ENCODE measurements at places on chromosomes 7 and 10. TPM values are rescaled to one million over a fixed set of nuclear protein-coding genes. Genes with fewer than 3 reads are reported as not detected.
A peak's percentile ranks its signal among the peaks of the same experiment; 100 is the strongest.

DNA sequence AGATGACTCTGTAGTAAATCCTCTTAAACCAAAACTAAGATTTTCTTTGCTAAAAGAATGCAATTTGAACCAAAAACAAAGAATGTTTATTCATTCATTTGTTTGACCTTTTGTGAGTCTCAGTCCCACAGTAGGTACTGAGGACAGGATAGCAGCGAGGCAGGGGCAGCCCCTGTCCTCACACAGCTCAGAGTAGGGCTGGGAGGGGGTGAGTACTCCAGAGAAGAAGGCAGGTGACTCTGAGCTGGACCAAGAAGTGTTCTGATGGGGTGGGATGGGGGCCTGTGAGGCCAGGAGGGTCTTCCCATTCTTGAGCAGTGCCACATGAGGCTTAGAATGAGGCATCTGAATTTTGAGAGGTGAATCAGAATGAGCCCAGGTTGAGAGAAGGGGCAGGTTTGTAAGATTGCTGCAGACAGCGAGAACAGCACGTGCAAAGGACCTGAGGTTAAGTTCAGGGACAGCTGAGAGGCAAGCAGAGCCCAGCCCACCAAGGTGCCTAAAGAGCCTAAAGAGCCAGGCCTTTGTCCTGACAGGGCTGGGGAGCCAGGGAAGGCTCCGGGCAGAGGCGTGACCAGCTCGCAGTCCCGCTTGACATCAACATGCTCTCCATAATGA lies 56.9 kb upstream of the CHST15 start:
- peaks cover 12% of the 10 kb centered on the region for H3K27me3 ChIP-seq
- H3K27ac ChIP-seq = no peak overlapping the region
- H3K4me3 ChIP-seq = no peak overlapping the region

DNA sequence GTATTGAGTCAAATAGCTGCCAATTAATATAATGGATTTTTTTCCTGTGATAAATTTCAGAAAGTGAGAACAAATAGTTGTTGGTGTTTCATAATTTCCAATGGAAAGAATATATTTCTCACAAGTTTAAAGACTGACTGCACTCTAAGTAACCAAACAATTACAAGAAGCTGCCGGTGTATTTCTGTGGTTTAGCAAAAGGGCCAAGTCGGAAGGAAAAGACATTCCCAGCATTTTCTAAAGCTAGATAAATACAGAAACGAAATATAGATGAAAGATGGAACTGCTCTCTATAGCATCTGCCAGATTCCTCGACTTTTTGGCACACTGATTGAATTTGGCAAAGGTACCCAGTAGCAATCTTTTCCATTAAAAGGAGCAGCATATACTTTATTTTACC lies 92.7 kb upstream of the MKX start:
- H3K36me3 ChIP-seq = no peaks in the 10 kb centered on the region
- no peaks in the 10 kb centered on the region for H3K27me3 ChIP-seq
- H3K4me1 ChIP-seq = no peaks in the 10 kb centered on the region
- no peak overlapping the region for H3K4me3 ChIP-seq
- H3K27ac ChIP-seq = no peak overlapping the region

- no peaks in the 10 kb centered on the region for H3K27me3 ChIP-seq
- H3K4me3 ChIP-seq = no peak overlapping the region
- H3K27ac ChIP-seq = no peak overlapping the region
- H3K36me3 ChIP-seq = peaks cover 22% of the 10 kb centered on the region
- H3K4me1 ChIP-seq = peaks cover 29% of the 10 kb centered on the region
These were observed 36.1 kb downstream of the XPNPEP1 start for GRCh38 chr10:109887243-109887642.

GRCh38 chr10:10624567-10624962 lies 393.1 kb upstream of the CELF2 start:
- H3K27ac ChIP-seq = no peak overlapping the region
- peaks cover 6% of the 10 kb centered on the region for H3K27me3 ChIP-seq
- H3K4me3 ChIP-seq = no peak overlapping the region
- no peak for DNase-seq
- H3K4me1 ChIP-seq = no peaks in the 10 kb centered on the region

GRCh38 chr7:85150624-85151023 lies 36.2 kb downstream of the SEMA3D start:
- H3K36me3 ChIP-seq = no peaks in the 10 kb centered on the region
- H3K27ac ChIP-seq = no peak overlapping the region
- H3K4me3 ChIP-seq = no peak overlapping the region
- H3K27me3 ChIP-seq = no peaks in the 10 kb centered on the region
- no peaks in the 10 kb centered on the region for H3K4me1 ChIP-seq

DNA sequence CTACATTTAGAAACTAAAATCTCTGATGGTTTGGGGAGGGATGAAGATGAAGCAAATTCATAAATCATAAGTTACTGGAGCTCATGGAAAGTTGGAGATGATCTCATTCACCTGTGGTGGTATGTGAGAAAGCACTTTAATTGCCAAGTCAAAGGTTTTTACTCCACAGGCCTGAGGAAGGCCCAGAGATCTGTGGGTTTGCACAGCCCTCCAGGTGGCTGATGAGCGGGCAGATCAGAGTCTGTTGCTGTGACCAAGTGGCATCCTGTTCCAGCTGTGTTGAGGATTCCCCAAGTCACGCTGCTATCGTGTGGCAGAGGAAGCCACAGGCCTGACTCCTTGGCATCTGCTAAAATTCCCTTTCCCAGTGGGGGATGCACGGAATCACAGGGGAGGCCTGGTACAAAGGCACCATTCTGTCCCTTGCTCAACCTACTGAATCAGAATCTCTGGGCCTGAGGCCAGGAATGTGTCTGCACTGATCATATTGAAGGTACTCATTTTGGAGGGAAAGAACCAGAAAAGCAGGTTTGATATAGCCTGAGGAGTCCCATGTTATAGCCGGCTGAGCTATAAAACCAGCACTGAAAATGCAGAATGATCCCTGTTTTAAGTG lies 19.7 kb upstream of the DDC start:
- DNase-seq = no peak
- peaks cover 25% of the 10 kb centered on the region for H3K27me3 ChIP-seq
- peaks cover 9% of the 10 kb centered on the region for H3K36me3 ChIP-seq
- no peak overlapping the region for H3K4me3 ChIP-seq
- no peaks in the 10 kb centered on the region for H3K4me1 ChIP-seq
- no peak overlapping the region for H3K27ac ChIP-seq

DNA sequence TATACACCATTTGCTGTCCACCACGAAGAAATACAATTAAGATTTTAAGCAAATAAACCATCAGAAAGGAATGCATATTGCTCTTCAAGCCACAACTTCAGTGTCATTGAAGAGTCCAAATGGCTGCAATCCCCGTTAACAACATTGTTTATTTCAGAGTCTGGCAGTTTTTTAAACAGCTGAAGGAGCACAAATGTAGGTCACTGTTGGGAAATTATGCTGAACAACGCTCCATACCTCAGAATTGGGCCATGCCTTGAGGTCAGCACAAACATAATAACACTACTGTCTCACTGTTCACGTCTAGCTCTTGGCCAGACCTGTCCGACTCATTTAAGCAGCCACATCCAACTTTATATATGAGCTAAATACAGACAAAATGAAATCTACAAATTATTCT lies 453.9 kb upstream of the GHITM start:
- H3K36me3 ChIP-seq = no peaks in the 10 kb centered on the region
- H3K4me3 ChIP-seq = no peak overlapping the region
- H3K27ac ChIP-seq = no peak overlapping the region
- no peak for DNase-seq

DNA sequence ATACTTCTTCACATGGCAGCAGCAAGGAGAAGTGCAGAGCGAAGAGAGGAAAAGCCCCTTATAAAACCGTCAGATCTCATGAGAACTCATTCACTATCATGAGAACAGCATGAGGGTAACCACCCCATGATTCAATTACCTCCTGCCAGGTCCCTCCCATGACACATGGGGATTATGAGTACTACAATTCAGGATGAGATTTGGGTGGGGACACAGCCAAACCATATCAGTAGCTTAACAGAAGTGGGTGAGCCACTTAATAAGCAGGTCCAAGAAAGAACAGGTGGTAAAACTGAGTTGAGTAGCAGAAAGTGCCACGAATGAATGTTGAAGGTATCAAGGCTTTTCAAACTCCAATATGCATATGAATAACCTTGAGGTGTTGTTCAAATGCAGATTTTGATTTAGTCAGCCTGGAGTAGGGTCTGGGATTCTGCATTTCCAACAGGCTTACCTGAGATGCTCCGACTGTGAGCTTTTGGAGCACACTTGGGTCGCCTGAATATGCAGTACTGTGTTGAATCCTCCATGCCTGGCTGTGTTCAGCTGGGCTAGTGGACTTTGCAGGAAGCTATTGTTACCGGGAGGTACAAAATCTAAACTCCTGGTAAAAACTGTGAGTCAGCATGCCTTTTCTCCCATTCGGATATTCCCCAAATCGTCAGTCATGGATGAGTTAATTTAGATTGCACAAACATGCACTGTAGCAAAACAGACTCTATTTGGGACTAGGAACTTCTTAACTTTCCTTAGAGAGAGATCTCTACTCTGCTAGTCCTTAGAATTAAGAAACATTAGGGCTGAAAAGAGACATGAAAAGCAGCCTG lies 69.0 kb upstream of the PRKCQ start:
- peaks cover 2% of the 10 kb centered on the region for H3K36me3 ChIP-seq
- H3K4me1 ChIP-seq = peaks cover 50% of the 10 kb centered on the region
- peak overlapping the region; percentile 53 for H3K4me3 ChIP-seq
- no peaks in the 10 kb centered on the region for H3K27me3 ChIP-seq

- no peak for DNase-seq
- no peaks in the 10 kb centered on the region for H3K36me3 ChIP-seq
- peaks cover 8% of the 10 kb centered on the region for H3K4me1 ChIP-seq
- peaks cover 23% of the 10 kb centered on the region for H3K27me3 ChIP-seq
These were observed 17.5 kb downstream of the ADRB1 start for GRCh38 chr10:114061148-114061547.

DNA sequence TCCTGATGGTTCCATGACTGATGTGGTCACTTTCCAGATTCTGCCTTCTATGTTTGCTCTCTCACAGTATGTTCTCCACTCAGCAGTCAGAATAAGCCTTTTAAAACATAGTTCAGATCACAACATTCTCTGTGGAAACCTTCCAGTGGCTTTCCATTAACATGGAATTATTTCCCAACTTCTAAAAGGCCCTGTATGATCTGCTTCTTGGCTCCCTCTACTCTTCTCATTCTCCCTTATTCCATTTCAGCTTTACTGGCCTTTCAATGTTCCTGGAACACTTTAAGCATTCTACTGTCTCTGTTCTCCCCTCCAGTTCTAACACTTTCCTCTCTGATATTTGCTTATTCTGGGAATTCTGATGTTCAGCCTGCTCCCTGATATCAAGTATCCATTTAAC lies 325.6 kb downstream of the THSD7A start:
- DNase-seq = no peak
- H3K27me3 ChIP-seq = no peaks in the 10 kb centered on the region
- no peaks in the 10 kb centered on the region for H3K36me3 ChIP-seq

DNA sequence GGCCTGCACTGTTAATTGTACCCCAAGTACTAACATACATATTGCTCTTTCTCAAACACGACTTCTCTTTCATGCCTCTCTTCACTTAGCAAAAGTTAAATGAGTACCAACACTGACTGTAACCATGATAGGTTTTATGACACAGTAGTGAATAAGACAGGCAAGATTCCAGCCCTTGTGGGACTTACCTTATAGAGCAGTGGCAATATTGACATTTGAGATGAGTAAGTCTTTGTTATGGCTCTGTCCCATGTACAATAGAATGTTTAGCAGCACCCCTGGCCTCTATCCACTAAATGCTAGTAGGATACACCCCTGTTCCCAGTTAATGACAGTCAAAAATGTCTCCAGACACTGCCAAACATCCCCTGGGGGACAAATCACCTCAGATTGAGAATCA lies 11.9 kb upstream of the COL1A2 start:
- no peak overlapping the region for H3K27ac ChIP-seq
- peaks cover 1% of the 10 kb centered on the region for H3K27me3 ChIP-seq
- DNase-seq = no peak
- H3K4me1 ChIP-seq = no peaks in the 10 kb centered on the region

DNA sequence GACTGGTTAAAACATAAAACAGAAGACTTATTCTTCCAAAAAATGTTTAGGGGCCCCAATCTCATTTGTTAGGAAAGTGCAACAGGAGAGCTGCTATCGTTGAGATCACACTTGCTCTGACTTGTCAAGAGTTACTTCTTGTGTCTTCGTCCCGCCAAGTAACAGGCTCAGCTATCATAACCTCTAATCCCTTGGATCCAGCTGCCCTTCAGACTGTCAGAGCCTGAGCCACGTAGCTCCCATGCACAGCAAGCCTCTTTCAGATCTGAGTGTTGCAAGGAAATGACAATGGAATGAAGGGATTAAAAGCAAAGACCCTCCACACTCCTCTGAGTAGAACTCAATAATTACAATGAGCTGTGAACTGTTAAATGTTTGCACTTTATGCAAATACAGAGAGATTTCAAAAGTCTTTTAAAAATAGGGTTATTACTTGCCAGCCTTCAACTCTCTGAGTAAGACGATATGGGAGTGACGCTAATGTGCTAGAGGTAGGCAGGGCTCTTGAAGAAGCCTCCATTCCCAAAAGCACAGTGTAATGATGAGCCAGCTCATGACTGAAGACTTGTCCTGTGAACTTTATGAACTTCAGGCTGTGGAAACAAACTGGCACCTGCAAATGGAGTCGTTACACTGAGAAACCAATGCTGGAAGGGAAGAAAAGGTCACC lies 28.4 kb upstream of the CDK13 start:
- no peak overlapping the region for H3K27ac ChIP-seq
- H3K36me3 ChIP-seq = no peaks in the 10 kb centered on the region
- no peaks in the 10 kb centered on the region for H3K27me3 ChIP-seq
- no peaks in the 10 kb centered on the region for H3K4me1 ChIP-seq

- no peaks in the 10 kb centered on the region for H3K27me3 ChIP-seq
- DNase-seq = no peak
- H3K36me3 ChIP-seq = no peaks in the 10 kb centered on the region
- peaks cover 12% of the 10 kb centered on the region for H3K4me1 ChIP-seq
- H3K4me3 ChIP-seq = peak overlapping the region; percentile 4
These were observed 79.5 kb upstream of the PRSS58 start for GRCh38 chr7:142337054-142338001.

GRCh38 chr7:100089458-100090196 lies 858 bp downstream of the COPS6 start:
- H3K27me3 ChIP-seq = no peaks in the 10 kb centered on the region
- H3K4me3 ChIP-seq = peak overlapping the region; percentile 91
- no peak for DNase-seq

DNA sequence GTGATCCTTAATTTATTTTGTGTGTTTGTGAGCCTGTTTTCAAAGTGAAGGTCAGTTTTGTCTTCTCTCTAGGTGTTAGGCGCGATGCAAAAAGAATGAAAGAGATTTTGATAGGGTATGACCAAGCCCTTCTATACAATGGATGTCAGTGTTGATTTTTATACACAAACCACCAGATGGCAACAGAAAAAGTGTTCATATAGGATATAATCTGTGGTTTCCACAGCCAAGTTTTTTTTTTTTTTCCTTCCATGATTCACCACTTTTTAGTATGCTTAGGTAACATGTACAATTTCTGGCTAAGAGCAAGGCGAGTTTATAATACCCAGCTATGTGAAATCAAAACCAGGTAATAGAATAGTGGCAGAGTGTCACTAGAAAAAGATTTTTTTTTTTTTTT lies 8.1 kb downstream of the SDK1 start:
- H3K27me3 ChIP-seq = peaks cover 21% of the 10 kb centered on the region
- H3K36me3 ChIP-seq = no peaks in the 10 kb centered on the region
- no peak overlapping the region for H3K27ac ChIP-seq
- peaks cover 4% of the 10 kb centered on the region for H3K4me1 ChIP-seq
- no peak for DNase-seq

UPK3B gene
- total RNA-seq = 3.3 TPM

LRIT1 gene
- total RNA-seq = not detected

ST8SIA6 gene
- total RNA-seq = 0.30 TPM

PILRA gene
- total RNA-seq = 14.1 TPM

NUP42 gene
- 38.4 TPM for total RNA-seq

SLC4A2 gene
- total RNA-seq = 73.7 TPM
